Left renal pelvis (tissue), 4 donors: ENCODE measurements at places on chromosomes 4 and X.

- no peak for DNase-seq
Observed at GRCh38 chr4:161564230-161564834, 599.5 kb downstream of the FSTL5 start.

GRCh38 chr4:8840006-8840793, 31.4 kb downstream of the HMX1 start:
- DNase-seq, result no peak

- no peak for DNase-seq
Observed at GRCh38 chr4:135277980-135278315, 1076.4 kb upstream of the PABPC4L start.

GRCh38 chr4:23058165-23058776, 365.5 kb downstream of the GBA3 start:
- no peak for DNase-seq

- DNase-seq, result no peak
Observed at GRCh38 chr4:71634364-71634763, 149.5 kb downstream of the GC start.

DNA sequence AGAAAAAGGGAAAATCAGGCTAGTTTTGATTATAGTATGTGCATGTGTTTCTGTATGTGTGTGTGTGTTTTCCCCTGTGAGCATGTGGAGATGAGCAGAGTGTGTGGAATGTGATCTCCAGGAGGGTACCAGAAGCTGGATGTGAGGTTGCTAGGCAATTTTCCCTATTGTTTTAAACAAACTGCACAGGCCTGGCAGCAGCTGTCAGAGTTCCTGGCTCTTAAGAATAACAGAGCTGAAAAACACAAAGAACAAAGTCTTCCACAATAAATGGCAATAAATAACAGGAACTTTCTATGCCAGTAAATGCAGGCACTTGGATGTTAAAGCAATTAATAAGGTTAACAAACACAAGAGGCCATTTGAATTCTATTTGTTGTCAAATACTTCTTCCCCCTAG, 344.6 kb upstream of the CTSO start:
- no peak for DNase-seq
